Peyer's patch (tissue), 4 donors: ENCODE measurements at places on chromosomes 6 and 20.

- no peak for DNase-seq
Observed at GRCh38 chr20:57442158-57442887, 51.1 kb downstream of the RBM38 start.

DNA sequence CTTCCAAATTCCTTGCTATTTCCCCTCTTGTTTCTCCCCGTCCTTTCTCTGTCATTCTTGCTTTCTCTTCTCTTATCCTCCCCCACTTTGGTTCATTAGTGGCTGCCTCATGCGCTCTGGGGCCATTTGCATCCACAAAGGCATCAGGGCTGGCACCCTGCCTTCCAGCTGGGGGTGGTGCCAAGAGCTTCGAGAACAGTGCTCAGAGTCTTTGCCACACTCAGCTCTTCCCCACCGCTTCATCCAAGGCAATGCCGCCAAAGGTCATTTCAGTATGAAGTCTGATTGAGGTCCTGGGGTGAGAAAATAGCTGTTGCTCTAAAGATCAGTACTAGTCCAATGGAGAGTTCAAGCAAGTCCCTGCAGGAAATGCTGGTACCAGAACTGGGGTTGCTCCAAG is 22.7 kb downstream of the OLIG3 start:
- DNase-seq = no peak

- no peak for DNase-seq
Observed at GRCh38 chr6:148195511-148195910, 147.1 kb upstream of the SASH1 start.

DNA sequence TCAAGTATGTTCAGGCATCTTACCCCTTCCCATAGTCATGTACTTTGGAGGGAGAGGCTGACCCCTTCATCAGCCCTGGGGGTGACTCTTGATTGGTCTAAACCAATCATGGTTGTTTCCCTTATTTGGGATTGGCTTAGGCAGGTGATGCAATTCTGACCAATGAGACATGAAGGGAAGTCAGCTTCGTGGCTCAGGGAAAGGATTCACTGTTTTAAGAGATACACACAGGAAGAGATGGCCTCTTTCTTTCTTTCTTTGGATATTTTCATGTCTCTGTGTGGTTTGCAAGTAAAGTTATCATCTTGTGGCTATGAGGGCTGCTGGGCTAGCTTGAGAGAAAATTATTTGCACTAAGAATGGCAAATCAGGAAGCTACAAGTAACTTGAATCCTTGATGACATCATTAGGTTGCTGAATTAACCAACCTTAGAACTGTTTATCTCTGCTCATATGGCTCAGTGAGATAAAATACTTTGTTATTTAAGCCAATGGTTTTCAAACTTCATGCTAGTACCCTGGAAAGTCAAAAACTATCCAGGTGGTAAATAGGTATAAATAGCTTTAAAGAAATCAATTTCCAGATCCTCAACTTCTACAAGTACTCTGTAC is 144.2 kb upstream of the CENPW start:
- DNase-seq = no peak

DNA sequence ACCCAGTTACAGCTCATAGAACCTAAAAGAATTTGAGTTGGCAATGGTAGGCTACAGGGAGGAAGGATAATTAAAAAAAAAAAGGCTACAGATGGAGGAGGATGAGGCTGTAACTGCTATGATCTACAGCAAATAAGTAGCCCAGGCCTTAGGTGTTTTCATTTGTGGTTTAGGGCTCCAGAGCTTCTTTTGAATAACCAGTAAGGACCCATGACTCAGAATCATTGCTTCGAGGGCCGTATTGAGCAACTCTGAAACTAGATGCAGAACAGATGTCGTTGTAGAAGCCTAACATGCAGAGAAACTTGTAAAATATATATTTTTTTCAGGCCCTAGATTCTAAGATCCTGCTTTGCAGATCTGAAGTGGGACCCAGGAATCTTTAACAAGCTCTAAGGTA is 19.0 kb upstream of the ASIP start:
- DNase-seq = no peak
